Stimulated activated CD8-positive, alpha-beta memory T cell treated with anti-CD3 and anti-CD28 coated beads, Interleukin-4, amount 100 ng/mL, for 4 hours (primary cell): ENCODE measurements at places on chromosomes 4 and X.

DNA sequence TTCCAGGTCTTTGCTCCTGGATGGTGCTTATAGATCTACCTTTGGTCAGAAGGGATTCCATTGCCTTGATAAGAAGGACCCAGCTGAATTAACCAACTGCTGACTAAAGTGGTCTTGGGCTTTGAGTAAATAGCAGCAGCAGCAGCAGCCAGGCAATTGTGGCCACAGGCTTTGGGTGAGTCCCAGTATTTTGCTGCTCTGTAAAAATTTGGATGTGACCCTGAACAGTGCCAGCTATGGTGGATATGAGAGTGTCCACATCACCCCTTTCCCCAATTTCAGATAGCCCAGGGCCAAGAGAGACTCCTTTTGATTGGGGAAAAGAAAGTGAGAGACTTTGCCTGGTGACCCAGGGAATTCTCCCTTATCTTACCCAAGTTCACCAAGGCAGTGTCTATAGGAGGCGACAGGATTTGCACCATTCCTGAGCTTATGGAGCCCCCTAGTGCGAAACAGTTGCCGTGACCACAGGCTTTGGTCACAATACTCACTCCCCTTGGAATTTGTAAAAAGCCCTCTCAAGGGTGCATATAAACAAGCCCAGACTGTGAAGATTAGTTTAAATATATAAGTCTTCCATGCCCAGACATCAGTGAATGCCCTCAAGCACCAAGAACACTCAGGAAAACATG, 518.0 kb downstream of the TMA16 start:
- no peak for DNase-seq

GRCh38 chrX:120452131-120452530, 17.0 kb downstream of the LAMP2 start:
- no peak for DNase-seq

DNA sequence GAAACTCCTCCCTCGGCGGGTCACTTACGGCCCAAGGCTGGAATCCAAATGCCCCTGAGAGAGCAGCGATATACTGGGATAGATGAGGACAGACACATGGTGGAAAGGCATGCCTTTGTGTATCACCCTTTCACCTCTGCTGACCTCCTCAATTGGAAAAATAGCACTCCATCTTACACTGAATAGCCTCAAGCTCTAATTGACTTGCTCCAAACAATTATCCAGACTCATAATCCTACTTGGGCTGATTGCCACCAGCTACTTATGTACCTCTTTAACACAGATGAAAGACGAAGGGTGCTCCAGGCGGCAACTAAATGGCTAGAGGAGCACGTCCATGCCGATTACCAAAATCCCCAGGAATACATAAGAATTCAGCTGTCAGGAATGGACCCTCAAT, 1142.2 kb downstream of the ARAP2 start:
- no peak for DNase-seq

- DNase-seq: no peak
Measured at GRCh38 chr4:16289897-16290554, 63.8 kb upstream of the TAPT1 start.

DNA sequence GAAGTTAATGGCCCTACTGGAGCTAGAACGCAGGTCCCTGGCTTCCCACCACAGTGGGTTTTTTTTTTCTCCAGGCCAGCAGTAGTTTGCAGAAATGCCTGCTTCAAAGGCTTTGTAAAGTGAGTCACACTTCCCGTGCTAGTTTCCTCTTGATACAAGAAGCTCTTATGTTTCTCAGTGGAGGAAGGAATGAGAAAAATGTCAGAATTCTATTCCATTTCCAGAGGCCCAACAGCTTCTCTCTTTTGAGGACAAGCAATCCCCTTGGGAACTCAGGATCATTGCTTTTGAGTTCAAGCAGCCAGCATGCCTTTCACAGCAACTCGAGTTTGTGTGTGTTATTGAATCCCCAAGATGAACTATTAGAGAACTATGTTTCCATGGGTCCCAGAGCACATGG, 134.3 kb downstream of the GUCY2F start:
- DNase-seq: no peak

- DNase-seq: no peak
Measured at GRCh38 chr4:93065790-93066189, 762.0 kb downstream of the GRID2 start.

DNA sequence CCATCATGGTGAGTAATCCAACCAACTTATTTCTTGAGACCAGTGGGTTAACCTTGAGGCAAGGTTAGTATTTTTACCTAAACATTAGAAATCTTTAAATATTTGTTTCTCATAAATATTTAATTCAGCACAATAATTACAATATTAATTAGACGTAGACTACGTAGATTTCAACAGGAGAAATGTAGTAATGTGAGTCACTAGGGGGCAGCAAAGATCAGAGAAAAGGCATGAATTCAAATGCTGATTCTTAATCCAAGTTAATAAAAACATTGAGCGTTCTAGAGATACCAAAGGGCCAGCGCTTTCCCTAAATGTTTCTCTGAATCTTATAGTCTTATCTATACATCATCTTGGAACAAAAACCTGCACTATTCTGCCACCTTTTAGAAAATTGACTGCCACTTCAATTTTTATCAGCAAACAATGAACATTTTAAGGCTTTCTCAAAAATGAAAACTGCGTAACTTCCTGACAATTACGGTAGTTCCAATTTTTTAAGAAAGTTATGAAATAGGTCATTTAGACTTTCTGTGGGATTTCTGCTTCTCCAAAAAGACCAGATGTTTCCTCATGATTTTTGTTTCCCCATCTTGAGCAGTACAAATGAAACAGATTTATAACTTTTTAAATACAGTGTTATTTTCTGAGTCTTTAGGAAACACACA, 180.7 kb downstream of the GASK1B start:
- DNase-seq: no peak

DNA sequence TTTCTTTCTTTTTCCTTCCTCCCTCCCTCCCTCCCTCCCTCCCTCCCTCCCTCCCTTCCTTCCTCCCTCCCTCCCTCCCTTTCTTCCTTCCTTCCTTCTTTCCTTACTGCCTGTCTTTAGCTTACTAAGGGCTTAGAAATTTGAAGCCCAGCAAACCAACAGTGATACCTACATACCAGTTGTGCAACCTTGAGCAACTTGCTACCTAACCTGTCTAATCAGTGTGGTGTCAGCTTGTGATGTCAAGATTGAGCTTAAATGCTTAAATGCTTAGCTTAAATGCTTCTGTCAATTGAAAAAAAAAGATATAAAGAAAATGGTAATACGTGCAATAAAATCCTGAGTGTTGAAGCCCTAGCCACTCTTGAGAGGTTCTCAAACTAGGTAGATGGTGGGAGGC, 728.6 kb downstream of the TRIML1 start:
- no peak for DNase-seq

DNA sequence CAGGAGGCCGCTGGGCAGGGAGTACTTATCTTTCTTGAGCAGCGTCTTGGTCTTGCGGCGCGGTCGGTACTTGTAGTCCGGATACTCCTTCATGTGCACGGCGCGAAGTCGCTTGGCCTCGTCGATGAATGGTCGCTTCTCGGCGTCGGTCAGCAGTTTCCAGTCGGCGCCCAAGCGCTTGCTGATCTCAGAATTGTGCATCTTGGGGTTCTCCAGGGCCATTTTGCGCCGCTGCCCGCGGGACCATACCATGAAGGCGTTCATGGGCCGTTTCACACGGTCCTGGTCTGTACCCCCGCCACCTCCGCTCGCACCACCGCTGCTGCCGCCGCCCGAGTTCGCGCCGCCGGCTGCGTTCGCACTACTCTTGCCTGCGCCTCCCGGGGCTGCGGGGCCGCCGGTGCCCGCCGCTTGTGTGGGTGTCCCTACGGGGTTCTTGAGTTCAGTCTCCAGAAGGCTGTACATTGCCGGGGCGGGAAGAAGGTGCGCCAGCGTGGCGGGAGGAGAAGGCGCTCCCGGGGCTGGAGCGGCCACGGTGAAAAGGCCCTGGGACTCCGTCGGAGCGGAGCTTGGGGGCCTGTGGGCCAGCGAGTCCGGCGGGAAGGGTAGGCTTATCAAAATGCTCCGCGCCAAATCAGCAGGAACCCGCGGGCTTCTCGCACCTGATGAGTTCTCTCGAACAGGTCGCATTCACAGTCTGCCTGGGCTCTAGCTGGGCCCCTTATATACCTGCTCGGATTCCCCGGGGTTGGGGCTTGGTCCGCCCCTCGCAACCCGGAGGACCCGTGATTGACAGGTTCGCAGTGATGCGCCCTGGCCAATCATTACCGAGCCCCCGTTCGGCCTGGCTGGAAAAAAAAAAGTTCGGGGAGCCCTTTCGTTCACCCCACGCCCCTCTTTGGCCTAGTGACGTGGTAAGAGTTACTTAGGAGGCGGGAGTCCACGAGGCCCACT, at the start of gene SOX3:
Gene SOX3, minus strand, starts transcription at position 699 of the 954 bp plus-strand sequence. Its CDS starts 9 bp downstream, at position 690.
- DNase-seq: no peak

DNA sequence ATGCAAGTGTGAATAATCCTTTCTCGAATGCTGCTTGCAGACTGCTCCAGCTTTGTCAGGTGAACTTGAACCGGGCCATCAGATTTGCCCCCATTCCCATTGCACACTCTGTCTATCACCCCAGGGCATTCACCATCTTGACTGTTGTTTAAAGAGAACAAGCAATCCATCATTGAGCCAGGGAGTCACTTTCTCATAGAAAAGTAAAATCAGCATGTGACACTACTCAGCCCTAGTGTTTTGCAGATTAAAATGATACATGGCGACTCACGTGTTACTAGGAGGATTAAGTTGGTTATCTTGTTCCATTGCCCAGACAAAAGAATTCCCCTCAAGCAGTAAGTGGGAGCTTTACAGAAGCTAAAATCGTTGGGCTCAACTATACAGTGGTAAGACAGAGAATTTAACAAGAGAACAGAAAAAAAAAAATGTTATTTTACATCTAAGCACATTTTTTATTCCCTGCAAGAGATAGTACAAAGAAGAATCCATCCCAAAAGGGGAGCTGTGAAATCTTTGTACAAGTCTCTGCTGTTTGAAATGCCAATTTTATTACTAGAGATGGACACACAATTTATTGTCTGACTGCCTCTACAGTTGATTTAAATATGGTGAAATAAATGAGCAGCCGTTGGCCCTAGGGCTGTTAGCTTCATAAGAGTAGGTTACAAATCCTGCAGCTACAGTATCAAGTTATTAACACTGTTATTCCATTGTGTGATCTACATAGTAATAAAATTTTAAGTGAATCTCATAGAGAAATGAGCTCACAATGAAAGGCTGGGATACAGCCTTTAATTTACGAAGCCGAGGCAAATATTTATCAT, 67.5 kb downstream of the NEUROG2 start:
- no peak for DNase-seq

DNA sequence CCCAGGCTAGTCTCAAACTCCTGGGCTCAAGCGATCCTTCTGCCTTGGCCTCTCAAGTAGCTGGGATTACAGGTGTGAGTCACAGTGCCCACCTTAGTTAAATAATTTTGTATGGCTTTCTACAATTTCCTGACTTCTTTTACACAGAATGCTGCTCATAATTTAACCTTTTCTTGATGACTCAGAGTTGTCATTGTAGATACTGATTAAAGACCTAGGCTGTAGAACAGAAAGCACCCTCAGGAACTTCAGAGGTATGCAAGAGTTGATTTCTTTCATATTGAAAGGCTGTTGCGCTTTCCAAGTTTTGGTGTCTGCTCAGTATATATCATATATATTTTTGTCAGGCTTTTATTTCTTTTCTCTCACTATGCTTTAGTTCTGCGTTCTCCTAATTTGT, 21.1 kb upstream of the GPR34 start:
- no peak for DNase-seq

- DNase-seq: no peak
Measured at GRCh38 chr4:184734758-184735157, 862 bp upstream of the CENPU start.

DNA sequence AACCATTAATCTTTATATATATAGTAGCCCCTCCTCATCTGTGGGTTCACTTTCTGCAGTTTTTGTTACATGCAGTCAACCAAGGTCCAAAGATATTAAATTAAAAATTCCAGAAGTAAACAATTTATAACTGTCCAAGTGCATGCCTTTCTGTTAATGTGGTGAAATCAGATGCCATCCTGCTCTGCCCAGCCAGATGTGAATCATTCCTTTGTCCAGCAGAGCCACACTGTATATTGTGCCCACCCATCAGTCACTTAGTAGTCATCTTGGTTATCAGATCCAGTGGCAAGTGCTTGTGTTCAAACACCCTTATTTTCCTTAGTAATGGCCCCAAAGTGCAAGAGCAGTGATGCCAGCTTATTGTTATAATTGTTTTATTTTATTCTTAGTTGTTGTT, 17.2 kb upstream of the PRDM5 start:
- DNase-seq: no peak

DNA sequence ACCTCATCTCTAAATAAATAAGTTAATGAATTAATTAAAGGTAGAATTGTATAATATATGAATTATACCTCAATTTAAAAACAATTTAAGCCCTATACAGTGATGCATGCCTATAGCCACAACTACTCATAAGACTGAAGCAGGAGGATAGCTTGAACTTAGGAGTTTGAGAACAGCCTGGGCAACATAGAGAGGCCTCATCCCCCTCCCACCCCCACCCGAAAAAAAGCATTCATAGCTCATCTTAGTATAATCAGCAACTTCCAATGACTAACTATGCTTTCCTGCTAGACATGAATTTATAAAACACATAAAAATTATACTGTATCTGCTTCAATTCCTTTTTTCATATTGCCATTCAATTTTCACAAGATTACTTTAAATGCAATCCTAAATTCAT, 1.6 kb downstream of the LRBA start:
- no peak for DNase-seq

DNA sequence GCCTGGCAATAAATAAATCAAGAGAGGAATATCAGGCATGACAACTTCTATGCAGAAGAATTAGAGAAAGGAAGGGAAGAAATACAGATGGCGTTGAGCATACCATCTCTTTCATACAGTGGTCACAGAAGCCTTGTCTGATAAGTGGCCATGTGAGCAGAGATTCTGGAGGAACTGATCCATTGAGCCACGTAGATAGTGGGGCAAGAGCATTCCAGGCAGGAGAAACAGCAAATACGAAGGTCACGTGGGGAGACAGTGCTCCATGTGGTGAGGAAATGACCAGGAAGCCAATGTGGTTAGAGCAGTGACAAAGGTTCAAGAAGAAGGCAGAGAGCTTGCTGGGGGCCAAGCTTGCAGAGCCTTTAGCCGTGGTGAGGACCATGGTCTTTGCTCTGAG, 226.7 kb upstream of the NOCT start:
- DNase-seq: no peak

DNA sequence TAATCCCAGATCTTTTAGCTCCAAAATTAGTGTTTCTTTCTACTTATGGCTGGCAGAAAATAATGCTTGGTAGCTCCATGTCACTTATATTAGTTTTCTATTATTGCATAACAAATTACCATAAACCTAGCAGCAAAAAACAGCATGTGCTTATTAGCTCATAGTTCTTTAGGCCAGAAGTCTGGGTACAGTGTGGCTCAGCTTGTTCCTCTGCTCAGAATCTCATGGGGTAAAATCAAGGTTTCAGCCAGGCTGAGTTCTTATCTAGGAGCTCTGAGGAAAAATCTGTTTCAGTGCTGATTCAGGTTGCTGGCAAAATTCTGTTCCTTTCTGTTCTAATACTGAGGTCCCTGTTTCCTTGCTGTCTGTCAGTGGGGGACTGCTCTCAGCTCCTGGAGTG, 101.1 kb downstream of the CT47B1 start:
- no peak for DNase-seq
